ENCODE measurements at places on chromosomes 3 and 15.
A peak's percentile ranks its signal among the peaks of the same experiment; 100 is the strongest.

GRCh38 chr3:16072420-16073110 is 101.9 kb upstream of the GALNT15 start:
- no peak for DNase-seq

- DNase-seq, result no peak
These were observed 44.8 kb downstream of the LEO1 start for GRCh38 chr15:51926809-51927208.

- DNase-seq, result no peak
These were observed 9.1 kb downstream of the GK5 start for GRCh38 chr3:142216321-142216720.

DNA sequence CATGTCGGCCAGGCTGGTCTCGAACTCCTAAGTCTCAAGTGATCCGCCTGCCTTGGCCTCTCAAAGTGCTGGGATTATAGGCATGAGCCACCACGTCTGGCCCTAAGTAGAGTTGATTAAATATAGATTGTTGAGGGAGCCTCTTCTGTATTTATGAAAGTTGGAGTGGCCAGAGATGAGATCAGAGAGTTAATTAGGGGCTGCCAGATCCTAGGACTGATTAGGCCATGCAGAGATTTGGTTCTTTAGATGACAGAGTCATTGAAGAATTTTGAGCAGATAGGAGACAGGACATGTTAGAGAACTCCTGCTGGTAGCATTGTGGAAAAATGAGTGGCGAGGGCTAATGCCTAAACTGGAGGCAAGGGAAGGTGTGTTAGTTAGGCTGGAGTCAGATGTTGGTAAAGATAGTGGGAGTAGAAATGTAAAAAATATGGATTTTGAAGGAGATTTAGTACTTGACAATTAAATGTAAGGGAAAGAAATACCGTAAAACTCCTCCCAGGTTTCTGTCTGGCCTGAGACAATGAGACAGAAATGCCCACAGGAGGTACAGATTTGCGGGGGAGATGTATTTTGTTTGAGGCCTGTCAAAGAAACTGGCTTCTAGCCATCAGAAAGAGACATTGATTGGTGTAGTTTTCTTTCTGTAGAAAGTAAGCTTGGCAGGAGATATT is 23.4 kb downstream of the SACM1L start:
- DNase-seq, result no peak

DNA sequence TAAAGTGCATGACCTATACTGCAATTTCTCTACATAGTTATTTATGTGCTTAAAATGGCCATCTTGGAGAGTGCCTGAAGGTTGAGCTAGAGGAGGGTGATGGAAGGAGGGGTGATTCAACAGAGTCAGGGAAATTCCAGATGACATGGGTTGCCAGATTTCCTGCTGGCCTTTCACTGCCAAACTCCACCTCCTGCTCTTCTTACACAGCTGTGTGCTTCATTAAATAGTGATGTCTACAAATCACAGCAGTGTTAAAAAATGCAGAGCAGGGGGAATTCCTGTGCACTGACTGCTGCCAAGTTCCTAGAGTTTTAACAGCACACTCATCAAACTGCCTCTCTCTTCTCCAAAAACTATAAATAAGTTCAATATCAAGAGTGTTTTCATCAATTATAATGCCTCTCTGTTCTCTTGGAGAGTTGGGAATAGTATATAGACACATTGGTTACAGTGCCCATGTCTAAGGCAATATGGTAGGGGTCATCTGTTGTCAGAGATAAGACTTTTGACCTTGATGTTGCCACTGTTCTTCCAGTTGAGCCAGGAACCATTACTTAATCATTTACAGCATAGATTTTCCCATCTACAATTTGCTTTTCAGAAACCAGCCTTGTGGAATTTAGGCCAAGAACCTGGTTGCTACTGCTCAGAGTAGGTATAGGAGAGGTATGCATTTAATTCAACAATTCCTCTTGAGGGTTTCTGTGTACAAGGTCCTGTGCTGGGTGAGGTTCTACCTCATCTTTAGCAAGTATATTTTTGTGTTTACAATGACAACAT is 79.6 kb downstream of the TP63 start:
- peak; percentile 51 for DNase-seq

DNA sequence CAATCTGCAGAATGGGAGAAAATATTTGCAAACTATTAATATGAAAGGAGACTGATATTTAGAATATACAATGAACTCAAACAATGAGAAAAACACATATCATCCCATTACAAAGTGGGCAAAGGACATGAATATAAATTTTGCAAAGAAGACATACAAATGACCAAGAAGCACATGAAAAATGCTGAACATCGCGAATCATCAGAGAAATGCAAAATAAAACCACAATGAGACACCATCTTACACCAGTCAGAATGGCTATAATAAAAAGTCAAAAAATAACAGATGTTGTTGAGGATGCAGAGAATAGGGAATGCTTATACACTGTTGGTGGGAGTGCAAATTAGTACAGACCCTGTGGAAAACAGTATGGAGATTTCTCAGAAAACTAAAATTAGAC is 83.6 kb downstream of the RAP2B start:
- no peak for DNase-seq

DNA sequence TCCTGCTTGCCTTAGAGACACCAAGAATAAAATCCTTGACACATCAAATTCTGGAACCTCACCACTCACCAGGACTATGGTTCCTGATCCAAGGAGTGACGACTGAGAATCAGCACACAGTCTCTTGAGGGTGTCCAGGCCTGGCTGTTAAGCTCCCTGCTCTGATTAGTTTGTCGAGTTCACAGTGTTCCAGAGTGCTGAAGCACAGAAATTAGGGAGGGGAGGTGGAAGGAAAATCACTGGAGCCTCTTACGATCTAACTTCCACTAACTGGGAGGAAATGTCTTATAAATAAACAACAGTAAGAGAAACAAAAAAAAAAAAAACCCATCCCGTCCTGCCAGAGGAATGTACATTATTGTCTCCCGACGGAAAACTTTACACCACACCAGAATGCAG is 330.2 kb downstream of the TIGIT start:
- DNase-seq, result no peak

DNA sequence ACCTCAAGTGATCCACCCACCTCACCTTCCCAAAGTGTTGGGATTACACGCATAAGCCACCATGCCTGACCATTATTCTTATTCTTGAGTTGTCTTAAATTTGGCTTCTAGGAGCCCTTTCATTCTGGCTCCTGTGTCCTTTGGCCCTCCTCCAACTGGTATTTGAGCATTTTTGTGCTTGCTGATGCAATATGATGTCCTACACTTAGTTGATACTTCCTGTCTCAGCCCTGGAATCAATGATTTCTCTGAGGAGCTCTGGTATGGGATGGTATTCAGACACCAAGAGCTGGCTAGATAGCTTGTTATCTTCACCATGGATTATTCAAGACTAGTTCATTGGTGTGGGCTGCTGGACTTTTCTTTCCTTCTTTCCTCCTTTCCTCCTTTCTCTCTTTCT is 25.4 kb downstream of the ZNF621 start:
- DNase-seq, result no peak

DNA sequence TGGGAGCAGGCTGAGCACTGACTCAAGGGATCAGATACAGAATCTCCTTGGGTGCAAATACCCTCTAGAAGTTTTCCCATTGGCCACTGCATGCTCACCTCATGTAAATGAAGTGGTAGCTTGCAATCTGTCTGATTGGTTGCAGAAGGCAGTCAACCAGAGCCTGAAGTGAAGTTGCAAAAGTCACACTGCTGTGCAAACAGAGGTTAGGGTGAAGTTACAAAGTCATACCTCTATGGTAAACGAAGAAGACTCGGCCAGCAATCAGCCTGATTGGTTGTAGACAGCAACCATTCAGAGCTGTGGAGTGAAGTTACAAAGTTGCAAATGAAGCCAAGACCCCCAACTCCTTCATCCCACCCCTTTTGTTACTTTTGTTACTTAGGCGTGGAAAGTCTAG is 27.1 kb downstream of the STARD9 start:
- no peak for DNase-seq

DNA sequence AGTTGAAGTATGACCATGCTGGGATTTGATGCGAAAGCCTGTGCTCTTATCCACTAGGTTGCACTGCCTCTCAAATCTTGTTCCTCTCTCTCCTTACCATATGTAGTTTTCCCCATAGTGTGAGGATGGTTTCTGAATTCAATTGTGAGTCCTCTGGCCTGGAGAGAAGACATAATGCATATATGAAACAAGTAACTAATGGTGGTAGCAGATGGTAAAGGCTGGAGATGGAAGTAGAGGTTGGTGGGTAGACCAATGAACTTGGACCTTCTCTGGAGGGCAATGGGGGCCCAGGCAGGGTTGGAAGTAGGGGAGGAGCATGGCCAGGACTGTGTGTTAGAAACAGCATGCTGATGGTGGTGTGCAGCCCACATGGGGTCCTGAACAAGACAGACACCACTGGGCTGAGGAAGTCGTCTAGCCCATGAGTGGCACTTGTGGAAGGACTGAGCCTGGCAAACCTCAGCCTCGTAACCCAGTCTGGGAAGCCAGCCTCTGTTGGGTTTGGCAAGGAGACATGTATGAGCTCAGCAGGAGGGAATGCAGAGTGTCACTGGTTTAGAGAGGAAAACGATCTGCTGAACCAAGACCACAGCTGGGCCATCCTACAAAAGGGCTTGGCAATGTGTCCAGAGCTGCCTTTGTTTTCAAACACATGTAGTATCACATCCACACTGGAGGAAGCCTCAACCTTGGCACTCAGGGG is 18.5 kb upstream of the LMCD1 start:
- peak; percentile 62 for DNase-seq

- DNase-seq, result no peak
These were observed 122.0 kb upstream of the SOX14 start for GRCh38 chr3:137641879-137642704.

DNA sequence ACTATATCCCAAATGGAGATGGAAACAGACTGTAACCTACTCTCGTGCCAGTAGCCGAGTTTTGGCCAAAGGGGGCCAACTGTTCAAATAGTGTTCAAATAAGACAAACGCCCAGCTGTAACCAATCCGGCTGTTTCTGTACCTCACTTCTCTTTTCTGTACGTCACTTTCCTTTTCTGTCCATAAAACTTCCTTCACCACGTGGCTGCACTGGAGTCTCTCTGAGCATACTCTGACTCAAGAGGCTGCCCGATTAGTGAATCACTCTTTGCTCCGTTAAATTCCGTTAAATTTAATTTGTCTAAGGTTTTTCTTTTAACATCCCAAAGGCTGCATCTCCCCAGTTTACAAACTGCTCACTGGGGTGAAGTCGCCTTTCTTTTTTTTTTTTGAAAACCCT is 219.2 kb upstream of the P2RY1 start:
- DNase-seq, result no peak

- DNase-seq, result no peak
These were observed 1030.0 kb downstream of the TBL1XR1 start for GRCh38 chr3:176167272-176167671.

- no peak for DNase-seq
These were observed 288.3 kb upstream of the C2CD4B start for GRCh38 chr15:62453375-62453774.

GRCh38 chr3:63910891-63911290 is 1.3 kb downstream of the SCAANT1 start:
- no peak for DNase-seq

GRCh38 chr15:90305932-90306331 is 40.5 kb downstream of the NGRN start:
- no peak for DNase-seq

DNA sequence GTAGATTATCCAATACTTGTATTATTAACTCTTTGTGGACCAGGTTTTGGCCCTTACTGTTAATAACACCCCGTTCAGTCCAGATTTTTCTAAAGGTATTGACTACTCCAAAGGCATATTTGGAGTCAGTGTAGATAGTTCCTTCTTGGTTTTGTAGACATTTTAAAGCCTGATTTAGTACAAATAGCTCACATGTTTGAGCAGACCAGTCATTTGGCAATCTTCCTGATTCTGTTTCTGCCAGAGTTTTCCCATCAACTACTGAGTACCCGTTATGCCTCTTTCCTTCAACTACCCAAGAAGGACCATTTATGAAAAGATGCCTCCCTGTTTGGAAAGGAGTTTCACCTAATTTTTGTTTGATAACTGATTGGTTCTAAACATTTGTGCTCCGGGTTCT is 82.0 kb downstream of the CHCHD4 start:
- DNase-seq, result no peak

Data from GOT3 (cell line).